ENCODE measurements at places on chromosomes 5 and 9.

DNA sequence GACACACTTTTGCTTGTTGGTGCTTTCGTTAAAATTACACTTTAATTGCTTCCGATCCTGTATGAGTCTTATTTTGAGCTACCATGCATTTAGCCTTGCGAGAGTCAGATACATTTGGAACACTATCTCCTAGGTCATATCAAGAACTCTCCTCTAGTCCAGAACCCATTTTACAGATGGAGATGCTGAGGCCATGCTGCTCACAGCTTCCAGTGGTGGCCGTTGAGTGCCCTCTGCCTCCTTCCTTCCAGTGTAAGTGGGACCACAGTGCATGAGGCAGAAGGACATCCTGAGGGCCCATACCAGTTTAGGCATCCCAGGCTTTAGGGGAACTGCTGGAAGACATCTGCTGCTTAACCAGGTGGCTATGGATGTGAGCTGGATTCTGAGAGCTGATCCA, 6.9 kb downstream of the CCNI2 start:
- no peak for DNase-seq

GRCh38 chr5:73448463-73449136, at the start of gene FOXD1:
TSS of gene FOXD1 (minus strand) at chr5:73448777. CDS start at chr5:73448362, 415 bp downstream.
- DNase-seq, result peak; percentile 86

GRCh38 chr9:16680541-16680940, 189.9 kb downstream of the BNC2 start:
- DNase-seq, result no peak

GRCh38 chr5:56075361-56075760, 80.6 kb upstream of the IL6ST start:
- DNase-seq, result no peak

DNA sequence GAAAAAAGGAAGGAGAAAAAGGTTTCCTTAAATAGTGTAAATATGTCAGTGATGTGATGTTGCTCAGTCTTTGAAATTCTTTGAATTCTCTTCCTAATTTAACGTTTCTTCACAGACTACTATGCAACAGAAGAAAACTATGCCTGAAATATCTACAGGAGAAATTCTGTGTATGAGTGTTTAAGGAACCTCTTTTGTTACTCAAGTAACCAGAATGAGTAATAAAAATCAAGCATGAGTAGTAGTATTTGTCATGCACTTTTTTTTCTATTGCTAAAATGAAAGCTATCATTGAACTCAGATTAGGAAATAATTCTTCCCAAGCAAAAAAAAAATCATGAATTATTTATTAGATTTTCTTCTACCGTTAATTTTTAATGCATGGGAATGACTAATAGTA, 20.3 kb upstream of the THG1L start:
- no peak for DNase-seq

- no peak for DNase-seq
Observed at GRCh38 chr5:173883347-173883924, 4.7 kb upstream of the CPEB4 start.

Measured in Panc1 (cell line).